K562 (cell line): ENCODE measurements at places on chromosomes 5 and 9. TPM values are rescaled to one million over a fixed set of nuclear protein-coding genes. Genes with fewer than 3 reads are reported as not detected.

HBEGF gene
- total RNA-seq = 0.65 and 0.98 TPM in 2 replicates

DNAJC18 gene
- total RNA-seq = 5.0 and 7.5 TPM in 2 replicates

- DNase-seq = no peak
- H3K4me1 ChIP-seq = no peaks in the 10 kb centered on the region
- H3K4me3 ChIP-seq = no peak overlapping the region
- H3K36me3 ChIP-seq = no peaks in the 10 kb centered on the region
- no peak overlapping the region for H3K27ac ChIP-seq
Measured at GRCh38 chr9:76891874-76892273, 14.0 kb downstream of the PRUNE2 start.

DNA sequence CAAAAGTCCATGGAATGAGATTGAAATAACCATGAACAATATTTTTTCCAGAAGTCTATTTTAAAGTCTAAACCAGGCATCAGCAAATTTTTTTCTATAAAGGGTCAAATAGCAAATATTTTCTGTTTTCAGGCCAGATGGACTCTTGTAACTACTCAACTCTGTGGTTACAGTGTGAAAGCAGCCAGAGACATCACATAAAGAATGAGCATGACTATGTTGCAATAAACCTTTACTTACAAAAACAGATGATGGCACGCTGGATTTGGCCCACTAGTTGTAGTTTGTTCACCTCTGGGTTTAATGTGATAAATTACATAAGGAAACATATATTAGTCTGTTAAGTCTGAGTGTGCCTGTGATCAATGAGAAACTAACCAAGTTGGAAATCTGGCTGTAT, 319.2 kb downstream of the TRPM3 start:
- no peak overlapping the region for H3K4me3 ChIP-seq
- no peak for DNase-seq
- no peak overlapping the region for H3K27ac ChIP-seq

- no peaks in the 10 kb centered on the region for H3K27me3 ChIP-seq
- H3K4me1 ChIP-seq = no peaks in the 10 kb centered on the region
- H3K36me3 ChIP-seq = no peaks in the 10 kb centered on the region
- H3K27ac ChIP-seq = no peak overlapping the region
- H3K4me3 ChIP-seq = no peak overlapping the region
Measured at GRCh38 chr5:81687292-81687691, 63.6 kb downstream of the SSBP2 start.

DNA sequence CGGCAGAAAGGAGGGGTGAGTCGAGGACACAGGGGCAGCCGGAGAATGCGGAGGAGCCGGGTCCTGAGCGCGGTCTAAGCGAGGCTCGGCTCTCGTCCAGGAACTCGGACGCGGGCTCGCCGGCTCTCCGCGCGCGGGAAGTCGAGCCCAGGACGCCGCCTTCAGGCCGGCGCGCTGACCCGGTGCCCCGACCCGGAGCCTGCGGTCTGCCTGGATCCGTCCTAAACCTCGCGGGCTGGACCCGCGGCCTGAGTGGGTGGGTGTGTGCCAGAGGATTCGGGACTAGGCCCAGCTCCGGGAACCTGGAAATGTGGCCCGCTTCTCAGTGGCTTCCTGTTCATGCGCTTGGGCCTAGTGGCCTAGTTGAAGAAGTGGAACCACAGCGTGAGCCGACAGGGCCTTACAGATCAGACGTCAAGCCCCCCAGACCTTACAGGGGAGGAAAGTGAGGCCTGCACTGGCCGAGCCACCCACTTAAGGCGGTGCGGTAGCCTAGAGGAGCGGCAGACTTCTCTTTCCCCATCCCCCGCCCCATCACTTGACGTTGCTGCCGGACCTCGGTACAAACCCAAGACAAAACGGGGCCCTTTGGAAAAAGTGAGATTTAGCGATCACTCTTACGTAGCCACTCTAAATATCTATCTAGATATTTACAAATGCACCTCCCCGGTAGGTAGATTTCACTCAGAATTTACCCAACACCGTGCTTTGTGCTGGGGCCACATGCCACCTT, 1.2 kb downstream of the CDKN2B-AS1 start:
- H3K27me3 ChIP-seq = no peaks in the 10 kb centered on the region
- DNase-seq = no peak
- no peak overlapping the region for H3K4me3 ChIP-seq

GRCh38 chr9:6237267-6237666, 21.7 kb downstream of the IL33 start:
- no peak overlapping the region for H3K4me3 ChIP-seq
- no peak overlapping the region for H3K27ac ChIP-seq
- no peaks in the 10 kb centered on the region for H3K27me3 ChIP-seq

GRCh38 chr9:79731171-79731890, 159.6 kb downstream of the TLE4 start:
- no peak overlapping the region for H3K27ac ChIP-seq
- no peak overlapping the region for H3K4me3 ChIP-seq
- no peaks in the 10 kb centered on the region for H3K4me1 ChIP-seq
- H3K27me3 ChIP-seq = no peaks in the 10 kb centered on the region
- H3K36me3 ChIP-seq = no peaks in the 10 kb centered on the region
- DNase-seq = no peak

- H3K4me1 ChIP-seq = no peaks in the 10 kb centered on the region
- DNase-seq = no peak
- H3K27me3 ChIP-seq = no peaks in the 10 kb centered on the region
- no peak overlapping the region for H3K4me3 ChIP-seq
- no peaks in the 10 kb centered on the region for H3K36me3 ChIP-seq
- H3K27ac ChIP-seq = no peak overlapping the region
Measured at GRCh38 chr5:86858442-86858841, 240.7 kb downstream of the COX7C start.

SLC4A9 gene
- not detected in 2 replicates for total RNA-seq

PTTG1 gene
- total RNA-seq = 193 and 215 TPM in 2 replicates

DNA sequence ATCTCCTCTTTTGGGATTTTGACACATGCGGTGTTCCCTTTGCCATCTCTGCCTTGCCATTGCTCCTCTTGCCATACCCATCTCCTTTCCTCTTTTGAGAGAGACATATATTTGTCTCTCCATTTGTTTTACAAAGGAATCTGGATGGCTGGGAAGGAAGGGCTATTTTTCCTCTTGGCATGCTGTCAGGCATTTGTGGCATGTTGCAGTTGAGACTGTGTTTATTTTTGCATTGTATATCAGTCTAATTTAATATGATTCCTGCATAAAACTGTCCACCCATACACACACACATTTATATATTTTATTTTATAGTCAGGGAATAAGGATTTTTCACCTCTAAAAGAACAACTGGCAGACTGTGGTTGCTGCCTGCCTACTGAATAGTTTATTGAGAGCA, 1105.8 kb upstream of the SEMA6A start:
- no peak for DNase-seq
- H3K4me3 ChIP-seq = no peak overlapping the region
- no peaks in the 10 kb centered on the region for H3K4me1 ChIP-seq
- H3K36me3 ChIP-seq = no peaks in the 10 kb centered on the region
- no peak overlapping the region for H3K27ac ChIP-seq

- peaks cover 4% of the 10 kb centered on the region for H3K4me1 ChIP-seq
- H3K27ac ChIP-seq = no peak overlapping the region
- H3K4me3 ChIP-seq = no peak overlapping the region
- H3K27me3 ChIP-seq = no peaks in the 10 kb centered on the region
- no peak for DNase-seq
Measured at GRCh38 chr9:27280860-27281259, 16.1 kb downstream of the EQTN start.

INSL6 gene
- total RNA-seq = not detected in 2 replicates

PCDHA1 gene
- total RNA-seq = not detected in 2 replicates

DNA sequence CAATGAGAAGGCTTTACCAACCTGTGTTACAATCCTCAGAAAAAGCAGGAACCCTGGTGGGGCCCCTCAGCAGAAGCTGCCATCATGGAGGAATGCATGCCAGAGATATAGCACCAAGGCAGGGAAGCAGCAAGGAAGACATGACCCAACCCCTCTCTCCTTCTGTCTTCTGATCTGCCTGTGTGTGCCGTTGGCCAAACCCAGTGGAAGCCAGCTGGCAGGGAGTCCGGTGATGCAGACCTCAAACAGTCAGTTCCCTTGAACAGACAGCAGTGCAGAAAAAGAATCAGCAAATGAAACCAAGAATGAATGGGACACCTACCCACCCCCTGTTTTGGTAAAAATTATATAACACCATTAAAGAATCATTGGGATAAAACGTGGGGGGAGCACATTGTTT, 234.2 kb downstream of the ZNF608 start:
- H3K27ac ChIP-seq = no peak overlapping the region
- H3K4me3 ChIP-seq = no peak overlapping the region
- no peak for DNase-seq
- no peaks in the 10 kb centered on the region; the same call in 2 of the 3 replicates for H3K27me3 ChIP-seq

DNA sequence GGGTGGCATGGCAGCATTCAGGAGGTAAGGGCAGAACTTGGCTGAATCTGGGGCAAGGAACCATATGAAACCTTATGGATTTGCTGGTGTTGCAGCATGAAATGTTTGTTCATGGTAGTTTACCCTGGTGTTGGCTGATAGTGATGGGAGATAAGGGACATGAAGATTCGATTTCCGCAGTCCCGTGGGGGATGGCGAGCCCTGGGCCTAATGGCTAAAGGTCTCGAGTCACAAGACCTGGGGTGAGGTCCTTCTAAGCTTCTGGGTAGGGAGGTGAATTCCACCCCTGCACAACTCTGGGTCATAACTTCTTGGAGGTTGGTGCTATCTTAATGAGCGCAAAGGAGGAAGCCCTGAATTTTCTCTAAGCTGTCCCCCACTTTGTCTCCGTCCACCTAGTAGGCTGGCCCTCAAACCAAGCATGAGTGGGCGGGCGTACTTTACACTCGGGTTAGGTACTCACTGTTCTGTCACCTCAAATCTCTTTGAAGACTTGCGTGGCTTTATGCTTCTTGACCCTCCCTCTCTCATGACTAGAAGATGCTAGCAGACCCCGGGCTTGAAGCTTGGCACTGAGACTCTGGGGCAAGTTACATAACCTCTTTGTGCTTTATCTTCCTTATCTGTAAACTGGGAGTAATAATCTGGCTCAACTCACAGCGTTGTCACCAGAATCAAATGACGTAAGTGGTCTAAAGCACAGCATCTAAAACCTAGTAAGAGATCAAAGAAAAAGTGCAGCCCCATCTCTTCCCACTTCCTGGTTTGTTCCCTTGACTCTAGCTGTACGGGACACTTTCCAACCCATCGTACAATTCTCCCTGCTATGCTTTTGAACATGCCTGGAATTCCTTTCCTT, 72.5 kb downstream of the BASP1 start:
- H3K27ac ChIP-seq = no peak overlapping the region
- no peaks in the 10 kb centered on the region; the same call in 1 of the 2 replicates for H3K27me3 ChIP-seq
- DNase-seq = no peak
- no peaks in the 10 kb centered on the region for H3K4me1 ChIP-seq
- H3K4me3 ChIP-seq = no peak overlapping the region

TAF11L6 gene
- total RNA-seq = not detected in 2 replicates

- no peak overlapping the region for H3K27ac ChIP-seq
- H3K36me3 ChIP-seq = peaks cover 61% of the 10 kb centered on the region
- DNase-seq = no peak
- H3K27me3 ChIP-seq = no peaks in the 10 kb centered on the region
- no peak overlapping the region for H3K4me3 ChIP-seq
- H3K4me1 ChIP-seq = peaks cover 8% of the 10 kb centered on the region
Measured at GRCh38 chr9:136225366-136225747, 20.3 kb downstream of the QSOX2 start.

DNA sequence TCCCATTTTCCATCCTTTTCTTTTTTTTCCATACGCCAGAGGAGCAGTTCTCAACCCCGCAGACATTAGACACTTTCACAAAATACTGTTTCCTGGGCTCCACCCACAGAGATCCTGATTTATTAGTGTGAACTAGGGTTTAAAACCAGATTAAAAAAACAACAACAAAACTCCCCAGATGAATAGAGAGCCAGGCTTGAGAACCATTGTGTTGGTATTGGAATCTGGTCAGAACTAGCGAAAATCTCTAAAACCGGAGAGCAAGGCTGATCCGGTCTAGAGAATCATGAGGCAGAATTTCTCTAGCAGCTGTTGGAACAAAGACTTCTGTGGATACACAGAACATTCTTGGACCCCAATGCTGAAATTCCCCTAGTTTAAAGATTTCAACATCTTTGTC, 173.0 kb downstream of the PCSK1 start:
- H3K4me1 ChIP-seq = peaks cover 3% of the 10 kb centered on the region; the same call in 1 of the 3 replicates
- DNase-seq = no peak
- H3K4me3 ChIP-seq = no peak overlapping the region
- no peaks in the 10 kb centered on the region for H3K36me3 ChIP-seq
- no peak overlapping the region for H3K27ac ChIP-seq

GRCh38 chr5:150674341-150674821, 13.3 kb downstream of the MYOZ3 start:
- no peak for DNase-seq
- no peaks in the 10 kb centered on the region for H3K4me1 ChIP-seq
- peaks cover 12% of the 10 kb centered on the region; the same call in 1 of the 3 replicates for H3K27me3 ChIP-seq
- no peak overlapping the region for H3K27ac ChIP-seq
- no peak overlapping the region for H3K4me3 ChIP-seq

GRCh38 chr5:64872044-64872443, 103.3 kb downstream of the CWC27 start:
- H3K4me3 ChIP-seq = no peak overlapping the region
- H3K36me3 ChIP-seq = no peaks in the 10 kb centered on the region
- H3K27ac ChIP-seq = no peak overlapping the region
- no peaks in the 10 kb centered on the region for H3K27me3 ChIP-seq

- DNase-seq = no peak
- no peaks in the 10 kb centered on the region for H3K27me3 ChIP-seq
- no peak overlapping the region for H3K4me3 ChIP-seq
- H3K4me1 ChIP-seq = no peaks in the 10 kb centered on the region
- H3K27ac ChIP-seq = no peak overlapping the region
- H3K36me3 ChIP-seq = peaks cover 53% of the 10 kb centered on the region
Measured at GRCh38 chr9:112252194-112252593, 77.1 kb upstream of the SUSD1 start.

SMU1 gene
- 19.1 and 21.7 TPM in 2 replicates for total RNA-seq

DNA sequence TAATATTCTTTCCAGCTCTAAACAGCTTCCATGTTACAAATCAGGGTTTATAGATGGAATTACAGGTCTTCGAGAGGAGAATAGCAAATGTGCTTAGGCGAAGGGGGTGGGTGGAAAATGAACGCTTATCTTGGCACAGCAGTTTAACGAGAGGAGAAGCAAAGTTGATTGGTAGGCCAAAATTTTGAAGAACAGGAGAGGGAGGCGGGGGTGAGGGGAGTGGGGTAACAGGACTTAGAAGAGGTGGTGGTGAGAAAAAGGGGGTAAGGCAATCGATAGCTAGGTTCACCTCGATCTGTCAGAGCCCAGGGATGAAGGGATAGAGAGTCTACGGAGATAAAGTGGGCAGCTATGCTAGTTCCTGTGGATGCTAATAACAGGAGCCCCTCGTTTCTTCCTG, 764 bp downstream of the ANKRA2 start:
- H3K4me3 ChIP-seq = peak overlapping the region; percentile 90
- peaks cover 3% of the 10 kb centered on the region; the same call in 1 of the 3 replicates for H3K4me1 ChIP-seq
- no peaks in the 10 kb centered on the region for H3K27me3 ChIP-seq
- H3K27ac ChIP-seq = peak overlapping the region; percentile 78

MARCOL gene
- not detected in 2 replicates for total RNA-seq

- no peak overlapping the region for H3K4me3 ChIP-seq
- H3K27ac ChIP-seq = no peak overlapping the region
- no peak for DNase-seq
- H3K36me3 ChIP-seq = no peaks in the 10 kb centered on the region
Measured at GRCh38 chr5:45826055-45826454, 129.9 kb upstream of the HCN1 start.
